ENCODE measurements at places on chromosomes 1 and 21.
A peak's percentile ranks its signal among the peaks of the same experiment; 100 is the strongest.

GRCh38 chr1:245477941-245478340, 323.2 kb downstream of the KIF26B start:
- no peak for ATAC-seq

DNA sequence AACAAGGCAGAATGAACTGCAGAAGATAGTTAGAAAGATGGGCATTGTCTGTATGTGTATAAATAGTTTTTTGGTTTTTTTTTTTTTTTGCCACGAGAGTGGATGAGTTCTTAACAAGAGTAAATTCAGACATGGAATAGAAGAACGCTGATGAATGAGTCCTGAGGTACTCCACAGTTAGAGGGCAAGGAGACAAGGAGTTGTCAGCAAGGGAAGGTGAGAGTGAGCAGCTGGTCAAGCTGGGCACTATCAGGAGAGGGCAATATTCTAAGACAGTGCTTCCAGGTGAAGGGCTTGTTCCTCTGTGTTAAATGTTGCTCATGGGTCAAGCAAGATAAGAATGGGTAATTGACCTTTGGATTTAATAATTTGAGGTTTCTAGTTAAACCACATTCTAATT, 138.6 kb upstream of the FAM78B start:
- ATAC-seq, result no peak

- ATAC-seq, result peak; percentile 66
Measured at GRCh38 chr1:183129921-183130690, 56.0 kb upstream of the LAMC2 start.

GRCh38 chr1:238658763-238659162, 727.6 kb upstream of the CHRM3 start:
- no peak for ATAC-seq

DNA sequence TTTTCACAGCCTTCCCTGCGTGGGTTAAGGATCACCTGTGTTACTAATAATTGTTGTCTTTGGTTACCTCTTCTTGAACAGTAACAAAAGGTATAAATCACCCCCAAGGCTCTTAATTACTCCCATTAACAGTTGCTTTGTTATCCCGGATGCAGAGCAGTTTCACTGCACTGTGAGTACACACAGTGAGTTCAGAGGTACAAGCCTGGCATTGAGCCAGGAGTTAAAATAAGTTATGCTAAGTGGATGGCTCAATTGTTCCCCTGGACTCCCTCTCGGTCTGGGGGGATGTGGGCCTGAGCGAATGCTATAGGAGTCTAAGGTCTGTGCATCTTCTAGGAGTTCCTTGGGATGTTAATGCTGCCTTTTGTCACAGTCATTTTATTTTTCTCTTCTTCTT, 258.3 kb downstream of the ATG4C start:
- ATAC-seq, result no peak

DNA sequence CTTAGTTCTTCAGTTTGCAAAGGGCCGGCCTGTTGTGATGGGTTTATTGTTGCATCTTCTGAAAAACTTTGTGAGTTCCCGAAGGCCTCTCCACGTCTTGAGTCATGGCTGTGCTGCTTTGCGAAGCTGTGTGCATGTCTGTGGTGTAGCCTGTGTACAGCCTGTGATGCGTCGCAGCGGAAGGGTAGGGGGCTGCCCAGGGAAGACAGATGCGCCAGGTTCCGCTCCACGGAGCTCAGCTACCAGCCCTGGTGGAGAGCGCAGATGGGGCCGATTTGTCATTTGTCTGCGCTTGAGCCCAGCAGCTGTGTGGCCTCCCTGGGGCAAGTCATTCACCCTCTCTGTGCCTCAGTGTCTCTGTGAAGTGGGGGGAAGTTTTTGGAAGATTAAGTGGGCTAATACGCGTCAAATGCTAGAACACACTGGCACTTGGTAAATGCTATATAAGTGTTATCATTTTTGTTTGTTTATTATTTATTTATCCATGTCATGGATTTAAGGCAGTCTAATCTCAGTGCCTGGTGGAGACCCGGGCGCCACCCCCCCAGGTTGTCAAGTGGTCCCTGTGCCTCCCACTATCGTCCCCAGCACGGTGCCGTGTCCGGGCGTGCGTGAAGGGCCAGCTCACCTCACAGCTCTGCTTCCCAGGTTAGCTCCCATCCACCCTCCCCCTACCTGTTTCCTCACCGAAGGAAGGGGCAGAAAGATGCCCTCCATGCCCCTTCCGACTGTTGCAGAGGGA, 8.4 kb downstream of the PDE9A start:
- no peak for ATAC-seq

GRCh38 chr1:94731891-94732290, 88.3 kb upstream of the SLC44A3 start:
- ATAC-seq, result no peak

DNA sequence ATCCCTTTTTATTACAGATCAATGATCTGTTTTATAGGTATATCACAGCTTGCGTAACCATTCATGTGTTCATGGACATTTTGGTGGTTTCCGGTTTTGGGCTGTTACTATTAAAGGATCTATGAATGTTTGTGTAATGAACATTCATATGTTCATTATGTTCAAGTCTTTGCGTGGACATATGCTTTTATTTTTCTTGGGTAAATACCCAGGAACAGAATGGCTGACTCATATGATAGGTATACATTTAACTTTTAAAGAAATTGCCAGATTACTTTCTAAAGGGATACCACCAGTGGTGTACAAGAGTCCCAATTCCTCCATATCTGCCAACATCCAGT, 73.7 kb downstream of the SPATA46 start:
- ATAC-seq, result no peak

DNA sequence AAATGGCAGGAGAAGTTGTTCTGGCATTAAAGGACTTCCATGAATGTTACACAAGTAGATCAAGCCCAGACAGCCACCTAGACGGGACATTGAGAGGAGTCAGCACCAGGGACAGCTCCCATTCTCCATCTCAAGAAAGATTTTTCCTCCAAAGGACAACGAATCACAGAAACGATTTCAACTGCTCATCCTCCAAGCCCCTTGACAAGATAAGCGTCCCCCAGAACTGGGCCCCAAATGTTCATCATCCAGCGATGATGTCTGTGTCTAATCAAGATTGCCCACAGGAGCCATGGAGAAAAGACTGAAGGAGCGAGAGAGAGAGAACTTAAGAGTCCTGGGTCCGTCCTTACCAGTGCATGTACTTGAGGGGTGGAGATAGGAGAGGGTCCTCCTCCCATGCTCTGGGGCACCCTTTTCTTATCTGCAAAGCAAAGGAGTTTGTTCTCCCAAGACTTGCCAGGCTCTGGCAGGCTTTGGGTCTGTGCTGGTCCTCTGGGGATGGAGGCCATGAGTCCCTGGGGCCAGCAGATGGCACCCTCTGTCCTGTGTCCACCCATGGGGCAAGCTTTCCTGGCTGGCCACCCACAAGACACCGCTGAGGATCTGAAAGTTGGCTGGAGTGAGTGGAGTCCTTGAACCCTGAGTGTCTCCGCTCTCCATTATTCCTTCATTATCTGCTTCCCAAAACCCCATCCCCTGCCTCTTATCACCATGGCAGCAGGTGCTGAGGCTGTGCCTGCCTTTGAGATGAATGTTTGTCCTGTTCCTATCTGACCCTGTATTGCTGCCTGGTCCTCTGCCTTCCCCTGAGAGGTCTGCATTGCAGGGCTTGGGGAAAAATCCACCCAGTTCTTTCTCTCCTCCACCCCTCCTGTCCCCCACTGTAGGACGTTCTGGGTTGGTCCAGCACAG, 164.6 kb downstream of the ACTL8 start:
- no peak for ATAC-seq

DNA sequence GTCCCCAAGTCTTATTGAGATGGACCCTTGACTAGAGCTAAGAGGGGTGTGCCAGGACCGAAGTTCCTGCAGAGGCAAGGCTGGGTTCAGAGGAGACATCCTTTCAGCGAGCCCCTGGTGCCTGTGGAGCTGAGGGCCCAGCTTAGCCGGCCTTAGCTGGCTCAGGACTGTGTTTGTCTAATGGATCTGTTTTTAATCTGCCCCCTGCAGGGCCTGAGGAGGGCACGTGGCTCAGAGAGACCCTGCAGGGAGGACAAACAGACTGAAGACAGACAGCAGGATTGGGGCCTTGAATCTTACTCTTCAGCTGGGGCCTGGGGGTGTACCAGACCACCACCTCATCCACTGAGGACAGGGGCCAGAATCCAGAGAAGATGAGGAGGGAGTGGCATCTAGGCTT, 1.6 kb downstream of the CRABP2 start:
- ATAC-seq, result no peak

DNA sequence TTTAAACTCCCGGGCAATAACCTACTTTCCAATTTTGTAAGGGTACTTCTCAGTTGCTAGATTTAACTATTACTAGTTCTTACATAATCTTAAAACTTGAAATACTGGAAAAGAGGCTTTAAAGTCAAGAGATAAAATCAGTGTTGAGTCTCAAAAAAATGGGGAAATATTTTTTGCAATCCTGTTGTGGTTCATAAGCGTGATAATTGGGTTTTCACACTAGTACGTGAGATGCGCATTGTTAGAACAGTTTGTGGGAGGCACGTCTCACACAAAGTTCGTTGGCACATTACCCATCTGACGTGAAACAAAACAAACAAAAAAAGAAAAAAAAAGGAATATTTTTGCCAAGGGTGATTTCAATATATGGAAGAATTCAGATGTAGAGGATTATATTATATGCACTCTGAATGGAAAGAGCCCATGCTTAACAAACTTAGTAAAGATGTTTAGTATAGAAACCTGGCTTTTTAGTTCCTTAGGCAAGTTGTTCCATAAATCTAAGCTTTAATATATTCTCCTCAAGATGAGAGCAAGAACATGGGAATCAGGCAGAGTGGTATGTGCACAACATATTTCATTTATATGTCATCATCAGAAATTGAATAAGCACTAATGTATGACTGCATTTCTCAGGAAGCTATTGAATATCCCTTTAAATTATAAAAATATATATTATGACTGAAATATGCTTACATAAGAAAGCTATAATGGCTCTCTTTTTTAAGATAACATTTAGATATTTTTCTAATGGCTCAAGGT, 73.9 kb upstream of the TNFSF4 start:
- no peak for ATAC-seq

GRCh38 chr1:225601902-225602589, 50.9 kb downstream of the ENAH start:
- no peak for ATAC-seq

DNA sequence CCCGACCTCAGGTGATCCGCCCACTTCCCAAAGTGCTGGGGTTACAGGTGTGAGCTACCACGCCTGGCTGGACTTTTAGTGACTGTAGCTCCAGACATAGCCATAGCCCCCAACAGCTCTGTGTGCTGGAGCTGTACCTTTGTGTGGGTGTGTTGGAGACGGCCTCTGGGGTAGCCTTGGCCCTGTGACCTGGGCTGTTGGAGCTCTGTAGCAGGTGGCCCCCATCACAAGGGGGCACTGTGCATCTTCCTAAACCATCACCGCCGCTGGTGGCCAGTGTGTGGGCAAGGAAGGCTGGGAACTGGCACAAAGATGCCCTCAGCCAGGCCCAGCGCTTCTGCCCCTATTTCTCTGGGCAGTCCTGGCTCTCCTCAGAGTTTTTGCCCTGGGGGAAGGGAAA, 38.4 kb upstream of the FOXO6 start:
- ATAC-seq, result no peak

DNA sequence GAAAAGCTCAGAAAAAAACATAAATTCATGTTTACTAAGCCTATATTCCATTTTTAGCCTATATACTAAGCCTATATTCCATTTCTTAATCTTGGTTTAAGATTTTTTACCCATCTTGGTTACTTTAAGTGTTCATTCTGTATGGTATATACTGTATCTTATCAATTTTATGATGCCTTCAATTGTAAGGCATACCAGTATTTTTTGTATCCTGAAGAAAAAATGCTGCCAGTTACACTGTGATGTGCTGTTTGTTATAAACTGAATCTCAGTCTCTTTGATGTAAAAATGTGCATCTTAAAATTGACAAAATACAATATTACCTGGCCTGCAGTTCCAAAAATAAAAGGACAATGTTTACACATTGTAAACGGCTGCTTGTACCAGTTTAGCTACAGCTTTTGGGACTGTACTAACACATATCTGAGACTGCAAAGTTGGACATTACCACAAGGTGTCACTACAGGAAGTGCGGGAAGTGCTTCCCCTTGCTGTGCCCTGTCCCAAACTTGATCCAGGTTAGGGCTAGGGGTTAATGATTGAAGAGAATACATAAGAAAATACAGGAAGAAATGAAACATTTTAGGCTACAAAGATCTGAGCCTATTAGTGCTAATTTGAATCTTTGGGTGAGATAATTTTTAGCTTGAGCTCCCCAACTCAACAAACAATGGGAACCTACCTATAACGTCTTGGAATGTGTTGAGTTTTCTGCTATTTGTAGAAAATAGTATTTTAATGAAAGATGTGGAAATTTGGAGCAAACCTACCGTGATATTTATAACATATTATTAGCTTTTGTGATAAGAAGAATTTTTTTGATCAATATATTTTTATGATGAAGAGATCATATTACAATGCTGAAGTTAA, 108.9 kb downstream of the LBR start:
- ATAC-seq, result no peak

DNA sequence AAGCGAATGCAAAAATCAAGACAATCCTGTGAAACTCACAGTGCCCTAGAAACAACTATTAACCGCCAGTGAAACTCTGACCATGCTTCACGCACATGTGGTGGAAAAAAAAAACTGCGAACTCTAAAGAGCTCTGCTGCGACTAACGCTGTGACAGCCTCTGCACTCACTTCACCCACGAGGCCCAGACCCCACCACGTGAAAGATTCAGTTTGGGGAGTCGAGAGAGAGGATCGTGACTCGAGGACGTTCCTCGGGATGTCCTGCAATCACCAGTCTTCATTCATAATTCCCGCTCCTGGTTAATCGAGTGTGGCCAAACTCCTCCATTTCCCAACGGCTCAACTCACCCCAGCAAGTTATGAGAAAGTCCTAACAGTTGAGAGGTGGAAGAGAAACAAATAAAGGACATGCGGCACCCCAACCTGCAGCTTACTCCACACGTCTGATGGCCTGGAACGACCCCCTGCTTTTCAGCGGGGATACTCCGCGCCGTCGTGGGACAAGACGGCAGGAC, 1.1 kb downstream of the SERBP1 start:
- ATAC-seq, result no peak

DNA sequence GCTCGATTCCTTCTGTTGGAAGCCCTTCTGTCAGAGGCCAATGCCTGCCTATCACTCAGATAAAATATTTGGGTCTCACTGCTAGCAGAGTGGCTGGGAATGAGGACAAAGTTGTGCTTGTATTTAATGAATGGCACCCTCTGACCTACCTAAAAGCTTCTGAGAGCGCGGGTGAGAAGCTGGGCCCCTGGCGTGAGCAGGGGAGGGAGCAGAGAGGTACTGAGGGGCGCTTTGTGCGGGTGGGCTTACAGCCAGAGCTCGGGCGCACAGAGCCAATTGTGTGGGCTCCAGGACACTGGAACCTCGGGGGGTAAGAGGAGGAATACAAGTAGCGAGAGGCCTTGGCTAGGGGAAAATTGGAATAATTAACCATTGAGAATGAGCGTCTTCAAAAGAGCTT, 32.3 kb downstream of the PCAT6 start:
- ATAC-seq, result no peak

- no peak for ATAC-seq
Measured at GRCh38 chr1:233994112-233994511, 89.6 kb downstream of the SLC35F3 start.

Data from gastroesophageal sphincter (tissue), 4 donors.